ENCODE measurements at places on chromosomes 6 and 20.
A peak's percentile ranks its signal among the peaks of the same experiment; 100 is the strongest.

DNA sequence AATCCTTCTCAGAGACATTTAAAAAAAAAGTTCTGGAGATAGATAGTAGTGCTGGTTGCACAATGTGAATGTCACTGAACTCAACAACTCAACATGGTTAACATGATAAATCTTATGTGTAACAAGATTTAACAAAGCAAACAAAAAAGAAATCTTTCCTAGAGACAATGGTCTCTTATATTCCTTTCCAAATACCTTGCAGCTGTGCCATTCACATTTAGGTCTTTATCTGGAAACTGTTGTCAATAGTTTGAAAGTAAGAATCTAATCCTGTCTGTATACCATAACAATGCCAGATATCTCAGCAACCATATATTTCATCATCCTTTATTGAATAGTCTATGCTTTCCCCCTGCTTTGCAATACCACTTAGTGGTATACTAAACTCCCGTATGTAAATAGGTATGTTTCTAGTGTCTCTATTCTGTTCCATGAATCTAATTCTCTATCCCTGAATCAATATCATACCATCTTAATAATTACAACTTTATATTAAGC lies 2.1 kb downstream of the SERAC1 start:
- DNase-seq = no peak

GRCh38 chr20:15091421-15092037 lies 754.1 kb upstream of the FLRT3 start:
- DNase-seq = no peak

- no peak for DNase-seq
Measured at GRCh38 chr20:6956574-6956973, 189.1 kb downstream of the BMP2 start.

DNA sequence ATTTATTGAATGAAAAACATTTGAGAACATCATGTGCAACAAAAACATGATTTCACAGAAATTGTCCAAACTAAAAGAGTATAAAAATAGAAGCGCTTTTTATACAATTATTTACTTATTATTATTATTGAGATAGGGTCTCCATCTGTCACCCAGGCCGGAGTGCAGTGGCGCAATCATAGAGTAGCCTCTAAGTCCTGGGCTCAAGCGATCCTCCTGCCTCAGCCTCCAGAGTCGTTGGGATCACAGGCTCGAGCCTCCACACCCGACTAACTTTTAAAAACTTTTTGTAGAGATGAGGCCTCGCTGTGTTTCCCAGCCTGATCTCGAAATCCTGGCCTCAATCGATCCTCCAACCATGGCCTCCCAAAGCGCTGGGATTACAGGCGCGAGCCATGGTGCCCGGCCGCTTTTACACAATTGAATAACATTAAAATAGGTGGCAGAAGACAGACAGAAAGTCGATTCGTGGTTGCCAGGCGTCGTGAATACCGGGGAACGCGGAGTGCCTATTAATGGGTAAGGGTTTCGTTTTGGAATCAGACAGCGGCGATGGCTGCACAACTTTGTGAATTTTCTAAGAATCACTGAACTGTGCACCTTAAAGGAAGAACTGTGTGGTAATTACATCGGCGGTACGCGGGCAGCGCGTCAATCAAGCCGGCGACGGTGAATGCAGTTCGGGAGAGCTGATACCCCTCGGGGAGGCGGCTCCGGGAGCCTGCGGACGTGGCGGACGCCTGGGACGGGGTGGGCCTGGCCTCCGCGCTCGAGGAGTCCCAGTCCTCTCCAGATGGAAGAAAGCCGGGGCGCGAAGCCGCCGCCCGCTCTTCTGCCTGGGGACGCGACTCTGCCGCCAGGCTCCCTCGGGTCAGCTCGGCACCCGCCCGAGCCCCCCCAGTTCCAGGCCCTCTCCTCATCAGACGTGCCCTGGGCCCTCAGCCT lies 807 bp downstream of the TBC1D20 start:
- DNase-seq = peak; percentile 40

- DNase-seq = no peak
Measured at GRCh38 chr20:8800089-8800488, 268.8 kb upstream of the PLCB4 start.

- DNase-seq = no peak
Measured at GRCh38 chr20:53129563-53129962, 157.4 kb downstream of the TSHZ2 start.
